ENCODE measurements at places on chromosomes 2 and 18.
A peak's percentile ranks its signal among the peaks of the same experiment; 100 is the strongest.

GRCh38 chr2:20167356-20167755, 57.6 kb downstream of the SDC1 start:
- no peaks in the 10 kb centered on the region for H3K36me3 ChIP-seq
- H3K4me1 ChIP-seq, result no peaks in the 10 kb centered on the region
- H3K27me3 ChIP-seq, result peaks cover 2% of the 10 kb centered on the region
- DNase-seq, result no peak

GRCh38 chr2:197852108-197852507, 47.7 kb downstream of the PLCL1 start:
- no peaks in the 10 kb centered on the region for H3K27me3 ChIP-seq
- H3K27ac ChIP-seq, result no peak overlapping the region
- H3K4me3 ChIP-seq, result no peak overlapping the region
- H3K4me1 ChIP-seq, result peaks cover 17% of the 10 kb centered on the region

DNA sequence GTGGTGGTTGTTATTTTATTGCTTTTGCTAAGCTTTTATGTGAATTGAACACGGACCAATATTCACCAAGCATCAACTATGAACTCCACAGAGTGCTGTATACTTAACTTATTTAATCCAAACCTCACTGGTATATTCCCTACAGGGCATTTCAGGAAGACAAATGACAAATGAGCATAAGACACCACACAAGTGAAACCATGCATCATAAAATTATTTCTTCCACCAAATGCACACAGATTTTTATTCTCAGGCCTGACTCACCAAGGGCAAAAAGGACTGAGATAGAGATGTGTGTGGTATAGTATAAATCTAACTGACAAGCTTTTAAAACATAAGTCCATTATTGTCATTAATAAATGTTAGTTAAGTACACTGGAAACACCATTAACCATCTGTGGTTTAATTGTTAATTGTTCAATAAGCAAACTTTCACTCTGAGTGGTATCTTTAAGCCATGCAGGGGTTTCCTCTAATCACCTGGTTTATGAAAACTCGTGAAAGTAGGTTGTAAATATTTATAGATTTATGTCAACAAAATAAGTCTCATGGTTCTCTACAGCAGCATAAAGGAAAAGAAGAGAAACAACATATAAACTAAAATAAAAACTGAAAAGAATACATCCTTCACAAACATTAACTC, 77.6 kb upstream of the CRIM1 start:
- H3K4me3 ChIP-seq, result no peak overlapping the region
- H3K27ac ChIP-seq, result no peak overlapping the region
- H3K4me1 ChIP-seq, result peaks cover 7% of the 10 kb centered on the region
- H3K36me3 ChIP-seq, result no peaks in the 10 kb centered on the region
- DNase-seq, result no peak

DNA sequence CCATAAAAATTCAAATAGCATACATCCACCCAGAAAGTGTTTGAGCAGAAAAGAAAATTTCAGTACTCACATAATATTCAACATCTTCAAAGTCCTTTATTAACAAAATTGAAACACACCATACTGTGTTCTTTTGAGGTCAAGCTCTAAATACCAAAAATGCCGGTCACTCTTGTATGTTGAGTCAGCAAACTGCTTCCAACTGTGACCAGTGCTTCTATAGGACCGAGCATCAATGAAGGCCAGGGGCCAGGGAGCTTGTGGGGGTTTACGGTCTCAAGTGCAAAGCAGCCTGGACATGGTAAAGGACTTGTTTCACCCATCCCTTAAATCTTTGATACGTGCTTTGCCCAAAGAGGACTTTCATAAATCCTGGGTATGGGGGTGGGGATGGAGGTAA, 112.7 kb upstream of the REV1 start:
- no peak overlapping the region for H3K4me3 ChIP-seq
- no peak for DNase-seq
- H3K27me3 ChIP-seq, result no peaks in the 10 kb centered on the region

DNA sequence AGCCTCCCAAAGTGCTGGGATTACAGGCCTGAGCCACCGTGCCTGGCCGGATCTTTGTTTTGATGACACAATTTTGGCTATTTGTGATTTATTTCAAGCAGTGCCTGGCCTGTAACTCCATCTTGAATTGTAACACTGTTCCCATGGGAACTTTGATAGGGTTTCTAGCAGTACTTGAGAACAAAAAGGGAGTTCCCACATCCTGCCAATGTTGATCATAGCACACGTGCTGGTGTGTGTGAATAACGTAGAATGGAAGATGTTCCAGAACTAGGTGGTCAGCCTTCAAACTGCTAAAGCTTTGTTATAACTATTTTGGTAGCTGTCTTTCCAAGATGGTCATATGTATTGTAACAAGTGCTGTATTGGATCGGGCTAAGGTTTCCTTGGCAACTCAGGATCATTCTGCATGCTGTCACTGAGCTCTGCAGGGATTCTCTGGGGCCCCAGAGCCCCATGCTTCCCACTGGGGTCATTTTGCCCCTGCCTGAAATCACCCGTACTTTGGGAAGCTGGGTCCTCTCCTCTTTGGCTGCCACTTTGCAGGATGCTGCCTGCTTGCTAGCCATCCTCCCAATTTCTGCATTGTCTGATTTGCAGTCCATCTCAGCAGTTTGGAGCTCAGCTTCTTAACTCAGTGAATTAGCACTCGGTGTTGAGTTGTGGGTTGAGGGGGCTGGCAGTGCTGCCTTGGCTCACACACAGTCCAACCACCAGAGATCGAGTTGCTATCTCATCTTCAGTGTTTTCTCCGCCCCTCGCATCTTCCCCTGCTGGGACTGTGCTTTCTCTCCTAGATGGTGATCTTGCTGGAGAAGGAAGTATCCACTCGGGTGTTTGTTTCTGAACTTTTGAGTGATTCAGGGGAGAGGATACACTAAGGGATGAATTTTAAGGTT, 26.8 kb downstream of the SH3RF3 start:
- H3K27ac ChIP-seq, result no peak overlapping the region
- peaks cover 28% of the 10 kb centered on the region for H3K27me3 ChIP-seq
- no peak overlapping the region for H3K4me3 ChIP-seq
- no peak for DNase-seq

DNA sequence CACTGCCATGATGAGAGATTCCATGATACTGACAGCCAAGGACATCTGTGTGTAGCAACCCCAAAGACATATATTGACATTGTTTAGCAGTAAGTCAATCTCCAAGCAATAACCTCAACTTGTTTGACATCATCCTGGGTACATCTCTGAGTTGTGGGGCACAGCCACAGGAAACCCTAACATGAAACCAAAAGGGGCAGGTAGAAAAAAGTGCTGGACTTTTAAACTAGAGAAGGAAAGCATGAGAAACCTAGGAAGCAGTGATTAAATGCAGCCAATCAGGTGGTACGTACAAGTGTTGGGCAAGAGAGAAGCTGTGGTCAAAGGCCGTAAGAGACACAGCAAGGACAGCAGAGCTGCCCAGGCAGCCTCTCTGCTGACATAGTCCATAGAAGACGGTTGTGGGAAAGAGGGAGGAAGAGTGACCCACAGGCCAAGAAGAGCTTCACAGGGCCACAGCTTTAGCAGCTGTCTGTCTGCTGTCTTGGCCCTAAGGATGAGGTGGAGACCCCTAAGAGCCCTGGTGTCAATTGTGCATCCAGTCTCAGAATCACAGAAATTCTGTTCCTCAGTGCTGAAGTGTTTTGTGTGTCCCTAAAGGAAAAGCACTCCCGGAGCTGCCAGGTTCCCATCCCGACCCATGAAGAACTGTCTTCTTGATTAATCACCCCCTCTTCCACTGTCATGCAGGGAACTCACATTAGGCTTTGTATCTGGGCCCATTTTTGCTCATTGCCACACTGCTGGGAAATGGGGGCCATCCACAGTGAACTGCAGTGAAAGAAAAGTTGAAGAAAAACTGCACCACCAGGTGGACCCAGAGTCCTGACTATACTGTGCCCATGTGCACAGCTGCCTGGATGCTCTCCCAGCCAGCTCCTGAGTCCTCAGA, 25.4 kb upstream of the CHN1 start:
- peak; percentile 67 for DNase-seq
- peaks cover 3% of the 10 kb centered on the region for H3K27me3 ChIP-seq
- H3K27ac ChIP-seq, result no peak overlapping the region
- H3K4me1 ChIP-seq, result no peaks in the 10 kb centered on the region
